ENCODE measurements at places on chromosomes 5 and 9.
A peak's percentile ranks its signal among the peaks of the same experiment; 100 is the strongest.

DNA sequence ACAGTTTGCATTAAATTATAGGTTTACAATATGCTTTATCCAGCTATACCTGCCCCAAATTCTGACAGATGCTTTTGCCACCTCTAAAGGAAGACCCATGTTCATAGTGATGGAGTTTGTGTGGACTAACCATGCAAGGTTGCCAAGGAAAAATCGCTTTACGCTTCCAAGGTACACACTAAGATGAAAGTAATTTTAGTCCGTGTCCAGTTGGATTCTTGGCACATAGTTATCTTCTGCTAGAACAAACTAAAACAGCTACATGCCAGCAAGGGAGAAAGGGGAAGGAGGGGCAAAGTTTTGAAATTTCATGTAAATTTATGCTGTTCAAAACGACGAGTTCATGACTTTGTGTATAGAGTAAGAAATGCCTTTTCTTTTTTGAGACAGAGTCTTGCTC, 41.0 kb downstream of the FXN start:
- no peak for DNase-seq

GRCh38 chr9:108040783-108041182, 551.2 kb upstream of the KLF4 start:
- DNase-seq, result peak; percentile 44

GRCh38 chr5:18395126-18396110, 761.2 kb downstream of the TAF11L14 start:
- DNase-seq, result no peak

DNA sequence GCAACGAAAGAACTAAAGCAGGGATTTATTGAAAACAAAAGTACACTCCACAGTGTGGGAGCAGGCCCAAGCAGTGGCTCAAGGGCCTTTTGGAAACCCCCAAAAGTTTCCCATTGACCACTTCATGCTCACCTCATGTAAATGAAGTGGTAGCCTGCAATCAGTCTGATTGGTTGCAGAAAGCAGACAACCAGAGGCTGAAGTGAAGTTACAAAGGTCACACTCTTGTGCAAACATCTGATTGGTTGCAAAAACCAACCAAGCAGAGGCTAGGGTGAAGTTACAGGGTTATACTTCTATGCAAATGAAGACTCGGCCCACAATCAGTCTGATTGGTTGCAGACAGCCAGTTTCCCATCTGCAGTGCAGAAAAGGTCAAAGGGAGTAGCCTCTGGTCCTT, 258.0 kb downstream of the YTHDC2 start:
- DNase-seq, result no peak

GRCh38 chr5:80154749-80155148, 101.1 kb downstream of the SERINC5 start:
- no peak for DNase-seq

DNA sequence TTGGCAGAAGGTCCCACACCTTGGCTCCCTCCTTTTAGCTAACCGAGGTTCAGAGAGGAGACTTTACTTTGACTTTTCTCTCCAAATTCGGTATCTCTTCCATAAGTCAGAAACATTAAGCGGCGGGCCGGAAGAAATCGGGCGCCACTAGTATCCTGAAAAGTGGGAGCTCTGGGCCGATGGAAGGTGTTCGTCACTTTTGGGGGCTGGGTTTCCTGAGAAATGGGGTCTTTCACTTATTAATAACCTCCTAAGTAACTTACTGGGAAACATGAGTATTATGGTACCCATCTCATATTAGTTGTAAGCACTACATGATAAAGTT, 716 bp downstream of the STX17 start:
- DNase-seq, result no peak

GRCh38 chr5:65142511-65143011, 339.2 kb downstream of the ADAMTS6 start:
- DNase-seq, result peak; percentile 49

DNA sequence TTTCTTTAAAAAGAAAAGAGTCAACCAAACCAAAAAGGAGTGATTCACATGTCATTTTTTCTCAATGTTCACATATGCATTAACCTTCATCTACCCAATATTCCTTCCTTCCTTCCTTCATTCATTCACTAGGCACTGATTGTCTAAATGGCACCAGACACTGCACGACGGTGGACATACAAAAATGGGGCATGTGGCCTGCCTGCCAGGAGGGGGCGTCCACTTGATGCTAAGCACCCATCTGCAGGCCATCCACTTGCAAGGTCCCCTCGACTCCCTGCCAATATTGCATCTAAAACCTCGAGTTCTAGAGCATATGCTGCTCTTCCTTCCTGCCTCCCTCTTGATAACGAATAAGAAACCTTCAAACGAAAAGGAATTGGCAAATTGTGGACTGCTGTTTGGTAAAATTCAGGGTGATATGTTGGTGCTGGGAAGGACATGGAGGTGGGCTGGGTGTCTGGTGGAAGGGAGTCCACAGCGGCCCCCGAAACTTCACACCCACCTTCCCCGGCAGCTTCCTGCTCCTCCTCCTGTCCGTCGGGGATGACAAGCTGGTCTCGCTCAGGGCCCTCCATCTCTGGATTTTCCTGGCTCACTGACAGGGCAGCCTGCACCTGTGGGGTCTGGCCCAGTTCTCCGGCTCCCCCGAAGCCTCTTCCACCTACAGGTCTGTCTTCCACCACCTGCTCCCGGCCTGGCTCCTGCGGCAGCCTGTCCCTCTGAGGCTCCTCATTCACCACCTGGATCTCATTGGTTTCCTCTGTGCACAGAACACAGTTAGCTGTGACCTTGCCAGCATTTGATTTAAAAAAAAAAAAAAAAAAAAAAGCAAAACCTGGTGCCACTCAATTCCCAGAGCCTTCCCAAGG, 64.3 kb downstream of the GOLM1 start:
- peak; percentile 38 for DNase-seq

- DNase-seq, result no peak
Observed at GRCh38 chr5:135151256-135151655, 117.2 kb upstream of the PITX1 start.

DNA sequence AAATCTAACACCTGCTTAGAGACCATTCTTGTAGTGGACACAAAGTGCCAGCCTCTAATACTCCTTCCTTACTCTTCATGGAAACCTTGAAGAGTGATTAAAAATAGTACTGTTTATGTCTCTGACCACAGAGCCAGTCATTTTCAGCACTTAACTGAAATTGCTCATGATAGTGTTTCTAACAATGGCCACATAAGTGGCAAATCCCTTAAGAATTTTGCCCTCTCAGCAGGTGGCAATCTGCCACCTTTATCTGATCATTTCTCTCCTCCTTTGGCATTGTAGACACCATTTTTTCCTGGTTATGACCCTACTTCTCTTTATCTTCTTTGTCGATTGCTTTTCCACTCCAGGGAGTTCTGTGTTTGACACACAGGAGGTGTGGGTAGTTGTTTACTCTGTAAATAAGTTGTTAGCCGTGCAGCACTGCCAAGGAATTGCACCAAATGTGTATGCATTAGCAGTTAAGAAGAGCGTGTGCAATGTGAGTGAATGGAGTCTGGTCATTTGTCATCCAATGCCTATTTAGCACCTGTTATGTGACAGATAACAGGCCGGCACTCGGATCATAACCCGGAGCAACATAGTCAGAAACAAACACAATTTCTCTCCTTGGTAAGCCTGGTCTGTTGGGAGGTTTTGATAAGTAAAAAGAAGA, 36.8 kb upstream of the STARD4 start:
- DNase-seq, result no peak

DNA sequence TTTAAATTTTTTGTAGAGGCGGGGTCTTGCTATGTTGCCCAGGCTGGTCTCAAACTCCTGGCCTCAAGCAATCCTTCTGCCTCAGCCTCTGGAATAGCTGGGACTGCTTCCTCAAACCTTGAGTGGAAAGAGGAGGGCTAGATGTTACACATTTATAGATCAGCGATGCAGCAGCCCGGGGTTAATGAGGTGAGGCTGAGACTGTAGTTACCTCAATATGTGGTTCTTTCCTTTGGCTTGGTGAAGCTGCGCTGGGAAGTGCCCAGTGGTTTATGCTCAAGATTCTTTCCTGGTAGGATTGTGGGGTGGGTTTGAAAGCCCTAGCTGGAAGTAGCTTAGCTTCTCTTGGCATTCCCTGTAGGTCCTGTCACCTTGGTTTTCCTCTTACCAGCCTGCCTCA, 22.5 kb downstream of the ZNF618 start:
- DNase-seq, result no peak

DNA sequence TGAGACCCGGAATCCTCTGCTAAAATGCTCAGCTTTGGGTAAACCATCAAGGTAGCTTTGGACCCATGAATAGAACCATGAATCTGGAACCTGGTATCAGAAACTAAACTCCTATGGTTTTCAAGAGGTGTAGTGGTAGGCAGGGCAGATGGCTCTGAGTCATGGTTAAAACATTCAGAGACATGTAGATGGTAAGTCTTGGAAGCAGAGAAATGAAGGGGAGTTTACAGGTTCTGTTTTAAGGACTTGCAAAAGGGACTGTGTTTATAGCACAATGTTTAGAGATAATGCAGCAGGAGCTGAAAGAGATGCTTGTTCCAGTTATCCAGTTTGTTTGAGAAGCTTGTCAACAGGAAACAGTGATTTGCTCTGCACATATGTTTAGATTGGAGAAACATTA, 36.0 kb upstream of the FBN2 start:
- no peak for DNase-seq

- DNase-seq, result no peak
Observed at GRCh38 chr5:65024681-65025080, 256.0 kb downstream of the CWC27 start.

DNA sequence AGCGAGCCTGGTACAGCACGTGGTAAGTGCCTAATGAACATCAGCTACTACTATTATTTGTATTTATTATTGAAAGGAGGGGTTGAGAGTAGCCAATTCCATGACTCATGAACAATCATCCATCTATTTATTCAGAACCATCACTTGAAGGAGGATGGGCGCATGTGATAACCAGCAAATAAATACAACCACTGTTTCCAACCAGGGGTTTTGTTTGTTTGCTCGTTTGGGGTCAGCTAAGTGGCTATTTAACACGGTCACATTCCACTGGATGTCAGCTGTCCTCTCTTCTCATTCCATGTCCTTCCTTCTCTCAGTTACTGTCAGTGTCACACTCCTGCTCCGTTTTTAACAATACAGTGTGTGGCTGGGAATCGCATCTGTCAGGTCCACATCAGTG, 8.6 kb downstream of the RAPGEF1 start:
- no peak for DNase-seq

- DNase-seq, result no peak
Observed at GRCh38 chr9:106668534-106668933, 194.4 kb upstream of the ZNF462 start.

DNA sequence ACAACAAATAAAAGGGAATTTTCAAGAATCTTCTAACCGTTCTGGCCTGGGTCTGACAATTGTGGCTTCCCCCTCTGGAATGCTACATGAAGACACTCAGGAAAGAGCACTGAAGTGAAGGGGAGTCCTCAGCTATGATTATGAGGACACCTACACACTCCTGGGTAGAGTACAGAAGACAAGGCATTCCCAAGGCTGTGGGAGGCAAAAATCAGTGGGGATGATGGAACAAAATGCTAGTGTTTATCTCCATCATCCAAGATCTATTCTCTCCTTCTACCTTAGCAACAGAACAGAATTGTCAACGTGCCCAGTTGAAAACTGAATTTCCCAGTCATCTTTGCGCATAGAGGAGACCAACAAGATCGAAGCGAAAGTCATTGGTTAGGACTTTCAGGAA, 130.1 kb upstream of the LARP1 start:
- peak; percentile 6 for DNase-seq

DNA sequence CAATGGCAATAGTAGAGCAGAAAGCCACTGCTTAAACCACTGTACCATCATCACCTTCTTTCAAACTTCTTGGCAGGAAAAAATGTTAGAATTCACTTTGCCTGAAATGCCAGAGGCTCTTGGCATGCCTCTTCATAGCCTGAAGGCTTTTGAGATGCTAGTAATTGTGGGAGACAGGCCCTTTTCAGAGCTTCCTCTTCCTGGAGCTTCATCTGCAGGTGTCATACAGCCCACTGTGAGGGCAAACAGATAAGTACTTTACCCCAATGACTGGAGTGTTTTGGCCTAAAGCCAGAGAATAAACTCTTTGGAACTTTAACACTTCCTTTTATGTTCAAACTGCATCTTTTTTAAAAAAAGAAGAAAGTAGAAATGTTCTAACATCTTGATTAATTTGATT, 81.3 kb upstream of the TMEM171 start:
- DNase-seq, result peak; percentile 14

DNA sequence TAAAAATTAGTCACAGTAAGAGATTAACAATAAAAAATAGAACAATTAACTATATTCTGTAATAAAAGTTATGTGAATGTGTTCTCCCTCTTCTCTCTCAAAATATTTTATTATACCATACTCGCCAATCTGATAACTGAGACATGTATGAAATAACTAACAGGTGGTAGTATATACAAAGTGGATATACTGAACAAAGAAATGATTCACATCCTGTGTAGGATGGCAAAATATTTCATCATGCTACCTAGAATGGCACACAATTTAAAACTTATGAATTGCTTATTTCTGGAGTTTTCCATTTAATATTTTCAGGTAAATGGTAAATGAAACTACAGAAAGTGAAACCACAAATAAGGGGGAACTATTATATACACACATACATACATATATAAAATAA, 152.5 kb downstream of the RNF180 start:
- DNase-seq, result no peak

GRCh38 chr5:122056913-122057312, 21.1 kb downstream of the LOX start:
- no peak for DNase-seq

DNA sequence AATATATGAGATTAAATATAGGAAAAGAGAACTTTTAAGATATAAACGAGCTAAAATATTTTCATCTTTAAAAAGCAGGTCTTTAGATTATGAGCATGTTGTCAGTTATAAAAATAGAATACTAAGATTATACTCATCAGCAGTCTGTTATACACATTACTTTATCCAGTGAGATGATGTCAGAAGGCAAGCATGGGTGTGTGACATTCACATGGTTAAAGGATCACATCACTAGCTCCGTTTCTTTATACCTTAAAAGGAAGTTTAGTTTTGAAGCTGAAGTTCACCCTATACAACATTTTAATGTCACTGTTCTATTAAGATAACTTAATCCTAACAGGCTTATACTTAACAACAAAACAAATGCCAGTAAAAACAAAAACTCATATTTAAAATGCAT, 59.6 kb downstream of the RICTOR start:
- DNase-seq, result peak; percentile 50

DNA sequence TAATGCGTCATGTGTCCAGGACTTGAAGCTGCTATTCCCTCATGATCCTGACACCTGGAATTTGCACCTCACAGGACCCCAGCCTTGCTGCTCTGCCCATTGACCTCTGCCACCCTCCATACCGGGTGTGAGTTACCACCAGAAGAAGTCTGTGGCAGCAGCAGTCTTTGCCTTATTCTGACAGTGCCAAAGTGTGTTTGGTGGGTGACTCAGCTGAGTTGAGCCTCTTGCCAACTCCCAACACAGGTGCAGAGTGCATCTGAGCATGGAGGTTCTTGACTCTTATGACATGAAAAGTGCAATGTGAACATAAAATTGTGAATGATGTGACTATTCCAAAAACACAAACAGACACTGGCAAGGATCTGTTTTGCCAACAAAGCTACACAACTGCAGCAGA, 1166.5 kb upstream of the CDH18 start:
- DNase-seq, result no peak
